Osteoblast (primary cell): ENCODE measurements at places on chromosomes 7 and 10. TPM values are rescaled to one million over a fixed set of nuclear protein-coding genes. Genes with fewer than 3 reads are reported as not detected.

DNA sequence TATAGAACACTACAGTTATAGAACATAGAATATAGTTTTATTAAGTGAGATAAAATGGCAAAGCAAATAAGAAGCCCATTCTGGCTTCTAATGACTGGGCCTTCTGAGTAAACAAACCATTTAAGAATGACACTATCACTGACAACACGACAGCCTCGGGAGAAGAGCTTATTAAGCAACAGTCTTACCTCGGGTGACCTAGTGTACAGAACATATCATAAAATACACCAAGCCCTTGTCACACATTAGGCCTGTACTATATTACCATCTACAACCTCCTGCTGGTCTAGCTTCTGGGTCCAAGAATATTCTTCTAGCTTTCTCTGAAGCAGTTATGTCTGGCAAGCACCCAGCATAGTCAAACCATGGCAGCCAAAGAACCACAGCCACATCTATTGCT is 32.0 kb downstream of the CCDC186 start:
- no peak for DNase-seq

DNA sequence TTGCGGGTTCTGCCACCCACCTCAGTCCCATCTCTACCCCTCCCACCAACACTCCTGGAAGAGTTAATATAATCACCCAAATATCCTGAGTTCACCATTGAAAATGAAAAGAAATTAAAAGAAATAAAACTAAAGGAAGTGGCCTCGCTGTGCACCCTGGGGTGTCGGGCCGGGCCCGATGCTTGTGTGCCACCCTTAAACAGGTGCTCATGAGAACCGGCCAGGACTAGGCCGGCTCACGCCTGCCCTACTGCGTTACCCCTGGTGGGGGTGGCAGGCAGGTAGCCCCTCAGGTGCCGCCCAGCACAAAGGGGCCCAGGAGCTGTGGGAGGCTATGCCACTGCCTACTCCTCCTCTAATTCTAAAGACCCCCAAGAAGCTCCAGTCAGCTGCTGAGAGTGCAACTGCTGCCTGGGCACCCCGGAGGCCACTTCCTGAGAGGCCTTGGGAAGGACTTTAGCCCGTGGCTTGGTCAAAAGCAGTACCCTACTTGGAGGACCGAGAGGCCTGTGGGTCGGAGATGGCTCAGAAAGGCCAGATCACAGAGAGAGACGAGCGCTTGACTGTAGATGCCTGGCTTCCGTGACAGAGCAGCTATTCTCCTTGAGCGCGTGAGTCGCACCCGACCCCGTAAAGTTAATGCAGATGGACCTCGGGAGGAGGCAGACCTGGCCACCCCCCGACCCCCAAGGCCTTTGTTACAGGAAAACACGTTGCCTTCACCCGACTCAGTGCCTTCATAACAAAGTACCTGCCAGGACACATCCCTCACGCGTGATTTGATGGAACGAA is 51.0 kb upstream of the PPP2R2D start:
- no peak for DNase-seq

- DNase-seq: peak; percentile 45
Observed at GRCh38 chr10:97813311-97813710, 36.3 kb upstream of the GOLGA7B start.

GRCh38 chr10:17181110-17181509 is 20.4 kb downstream of the TRDMT1 start:
- no peak for DNase-seq

The WDR91 gene
- total RNA-seq: 7.1 and 8.7 TPM in 2 replicates

GRCh38 chr7:72405418-72405817 is 6.7 kb downstream of the CALN1 start:
- DNase-seq: no peak

DNA sequence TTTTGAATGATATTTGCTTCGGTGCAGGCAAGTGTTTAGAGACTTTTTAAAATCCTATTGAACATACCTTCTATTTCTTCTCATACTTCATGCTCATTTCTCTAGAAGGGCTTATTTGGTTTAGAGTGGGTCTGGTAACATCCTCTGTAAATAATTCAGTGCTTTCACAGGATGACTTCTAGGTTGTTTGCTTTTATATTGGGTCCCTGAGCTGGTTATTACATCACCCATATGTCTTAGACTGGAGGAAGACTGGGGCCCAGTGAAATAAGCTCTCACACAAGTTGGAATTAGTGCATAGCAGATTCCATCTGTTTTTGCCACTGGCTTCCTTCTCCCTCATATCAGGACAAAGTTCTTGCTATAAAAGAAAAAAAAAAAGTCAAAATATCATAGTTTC is 6.5 kb downstream of the SUPV3L1 start:
- no peak for DNase-seq

The ABCA13 gene
- 3.6 and 4.4 TPM in 2 replicates for total RNA-seq

The FGL2 gene
- under 0.01 TPM in 2 replicates for total RNA-seq

GRCh38 chr7:107173691-107174406 is 5.0 kb downstream of the HBP1 start:
- peak; percentile 3 for DNase-seq

- DNase-seq: no peak
Observed at GRCh38 chr10:121216721-121217181, 365.6 kb downstream of the WDR11 start.

- peak; percentile 11 for DNase-seq
Observed at GRCh38 chr10:36021096-36021495, 379.0 kb upstream of the FZD8 start.

DNA sequence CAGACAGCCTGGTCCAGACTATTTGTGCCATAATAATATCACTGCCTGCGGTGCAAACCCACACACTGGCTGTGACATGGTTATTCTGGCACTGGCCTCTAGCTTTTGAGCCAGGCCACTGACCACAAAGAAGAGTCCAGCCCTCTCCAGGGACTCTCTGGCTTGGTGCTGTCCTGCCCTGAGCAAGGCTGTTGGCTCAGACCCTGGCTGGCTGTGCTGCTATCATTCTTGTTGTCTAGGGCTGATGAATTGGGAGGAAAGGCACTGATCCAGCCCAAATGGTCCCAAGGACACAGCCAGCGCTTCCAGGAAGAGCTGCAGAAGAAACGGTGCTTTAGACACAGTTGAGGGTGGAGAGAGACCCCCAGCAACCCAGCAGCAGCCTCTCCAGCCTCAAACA is 80.8 kb downstream of the TMEM130 start:
- no peak for DNase-seq

- DNase-seq: peak; percentile 60
Observed at GRCh38 chr10:102775935-102776669, 32.4 kb downstream of the WBP1L start.
